Activated CD4-positive, alpha-beta T cell treated with anti-CD3 and anti-CD28 coated beads for 36 hours (primary cell): ENCODE measurements at places on chromosomes 5 and 9. TPM values are rescaled to one million over a fixed set of nuclear protein-coding genes. Genes with fewer than 3 reads are reported as not detected.

- H3K4me3 ChIP-seq, result no peak overlapping the region
- no peaks in the 10 kb centered on the region for H3K36me3 ChIP-seq
- H3K27ac ChIP-seq, result no peak overlapping the region
- no peaks in the 10 kb centered on the region for H3K4me1 ChIP-seq
- peaks cover 16% of the 10 kb centered on the region for H3K27me3 ChIP-seq
Observed at GRCh38 chr9:87386490-87387025, 111.1 kb upstream of the DAPK1 start.

CTSV gene
- total RNA-seq, result 0.74 TPM

DNA sequence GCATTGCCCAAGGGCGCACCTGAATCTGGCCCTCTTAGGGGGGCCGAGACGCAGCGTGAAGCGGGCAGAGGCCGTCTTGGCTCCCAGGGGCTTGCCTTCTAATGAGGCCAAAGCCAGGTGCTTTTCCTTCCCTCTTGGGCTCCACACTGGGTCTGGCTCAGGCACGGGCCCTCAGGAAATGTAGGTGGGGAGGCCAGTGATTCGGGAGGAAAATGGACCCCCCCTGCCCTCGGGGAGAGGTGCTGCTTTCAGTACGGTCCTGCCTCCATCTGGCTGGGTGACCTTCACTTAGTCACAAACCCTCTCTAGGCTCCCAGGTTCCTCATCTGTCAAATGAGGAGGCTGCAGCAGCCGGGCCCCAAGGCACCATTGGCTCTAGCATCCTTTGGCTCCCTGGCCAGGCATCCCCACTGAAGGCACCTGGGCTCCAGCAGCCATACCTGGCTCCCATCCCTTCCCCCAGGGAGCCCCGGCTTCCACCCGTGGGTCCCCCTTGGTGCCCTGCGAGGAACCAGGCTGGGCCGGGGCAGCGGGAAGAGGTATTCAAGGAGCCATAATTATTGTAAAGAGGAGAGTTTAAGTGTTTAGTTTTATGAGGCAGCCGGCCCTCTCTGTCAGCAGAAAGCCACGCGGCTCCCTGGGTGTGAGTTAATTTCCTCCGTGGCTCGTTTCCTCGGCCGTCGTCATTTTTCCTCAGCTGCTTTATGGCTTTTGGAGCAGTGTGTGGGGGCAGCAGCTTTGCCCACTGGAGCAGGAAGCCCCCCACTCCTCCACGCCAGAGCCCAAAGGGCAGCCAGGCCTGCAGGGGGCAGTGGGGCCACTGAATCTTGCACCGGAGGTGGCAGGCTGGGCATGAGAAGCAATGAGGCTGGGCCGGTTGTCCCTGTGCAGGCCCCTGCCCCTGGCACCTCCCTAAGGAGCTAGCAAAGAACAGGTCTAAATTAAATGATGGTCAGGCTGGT, 24.9 kb upstream of the UNC5A start:
- H3K27me3 ChIP-seq, result peaks cover 23% of the 10 kb centered on the region
- no peak for DNase-seq
- H3K4me1 ChIP-seq, result no peaks in the 10 kb centered on the region
- H3K27ac ChIP-seq, result no peak overlapping the region
- no peaks in the 10 kb centered on the region for H3K36me3 ChIP-seq

TEX48 gene
- total RNA-seq, result 0.75 TPM

DNA sequence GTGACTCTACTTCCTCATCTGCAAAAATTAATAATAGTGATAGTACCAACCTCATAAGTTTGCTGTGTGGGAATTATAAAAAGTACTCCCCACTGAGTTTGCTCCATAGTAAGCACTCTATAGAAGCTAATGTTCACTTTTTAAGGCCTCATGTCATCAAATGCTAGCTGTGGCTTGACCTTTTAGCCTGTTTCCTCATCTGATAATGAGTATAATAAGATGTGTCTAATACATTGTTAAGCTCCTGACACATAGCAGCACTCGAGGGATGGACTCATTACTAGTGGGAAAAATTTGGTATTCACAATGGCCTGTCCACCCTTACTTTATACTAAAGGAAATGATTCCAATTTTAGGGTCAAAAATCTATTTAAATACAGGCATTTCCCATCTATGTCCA, 26.1 kb upstream of the CAST start:
- DNase-seq, result no peak
- no peak overlapping the region for H3K4me3 ChIP-seq
- peaks cover 11% of the 10 kb centered on the region for H3K27me3 ChIP-seq
- no peaks in the 10 kb centered on the region for H3K36me3 ChIP-seq

- no peak overlapping the region for H3K4me3 ChIP-seq
- no peaks in the 10 kb centered on the region for H3K27me3 ChIP-seq
- no peak overlapping the region for H3K27ac ChIP-seq
- peaks cover 5% of the 10 kb centered on the region for H3K36me3 ChIP-seq
Observed at GRCh38 chr9:34396276-34397214, 19.8 kb upstream of the MYORG start.

- H3K27me3 ChIP-seq, result peaks cover 9% of the 10 kb centered on the region
Observed at GRCh38 chr9:107261106-107261505, 22.0 kb upstream of the RAD23B start.

- DNase-seq, result no peak
- H3K4me1 ChIP-seq, result no peaks in the 10 kb centered on the region
- no peaks in the 10 kb centered on the region for H3K27me3 ChIP-seq
- H3K36me3 ChIP-seq, result peaks cover 19% of the 10 kb centered on the region
Observed at GRCh38 chr5:79692596-79692995, 3.0 kb downstream of the CMYA5 start.

DNA sequence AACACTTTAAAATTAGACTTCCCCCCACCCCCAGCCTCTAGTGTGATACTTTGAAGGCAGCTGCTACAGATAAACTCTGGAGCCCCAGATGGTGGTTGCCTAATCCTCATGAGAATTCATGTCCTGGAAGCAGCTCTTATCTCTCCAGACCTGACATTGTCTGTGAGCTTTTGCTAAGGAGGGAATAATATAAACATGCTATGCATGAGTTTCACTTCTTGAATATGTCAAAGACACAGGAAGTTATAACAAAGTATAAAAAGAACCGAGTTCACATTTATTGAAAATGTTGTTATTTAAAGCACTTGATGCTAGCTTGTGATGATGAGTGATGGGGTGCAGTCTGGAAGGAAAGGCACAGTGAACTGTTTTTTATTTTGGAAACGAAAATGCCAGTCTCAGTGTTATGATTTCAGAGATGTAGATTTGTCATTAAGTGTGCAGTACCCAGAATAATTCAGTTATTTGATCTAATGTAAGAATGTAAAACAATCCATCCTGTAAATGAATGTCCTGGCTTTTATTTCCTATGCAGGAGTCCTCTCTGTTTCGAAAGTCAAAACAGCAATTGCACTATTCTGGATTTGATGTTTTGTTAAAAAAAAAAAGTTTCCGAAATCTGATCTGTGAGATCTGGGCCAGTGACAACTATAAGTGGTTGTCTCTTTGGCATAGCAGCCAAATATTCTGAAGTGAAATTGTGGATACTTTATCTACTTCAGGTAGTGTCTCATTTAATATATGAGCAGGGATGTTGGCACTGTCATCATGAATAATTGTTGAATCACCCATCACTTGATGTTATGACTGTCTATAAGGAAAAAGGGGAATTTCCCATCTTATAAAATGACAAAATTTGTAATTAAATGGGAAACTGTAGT, 77.0 kb downstream of the ZCCHC7 start:
- H3K27ac ChIP-seq, result peak overlapping the region; percentile 84
- peaks cover 68% of the 10 kb centered on the region for H3K4me1 ChIP-seq
- peaks cover 25% of the 10 kb centered on the region for H3K36me3 ChIP-seq
- DNase-seq, result no peak
- H3K4me3 ChIP-seq, result peak overlapping the region; percentile 42

DNA sequence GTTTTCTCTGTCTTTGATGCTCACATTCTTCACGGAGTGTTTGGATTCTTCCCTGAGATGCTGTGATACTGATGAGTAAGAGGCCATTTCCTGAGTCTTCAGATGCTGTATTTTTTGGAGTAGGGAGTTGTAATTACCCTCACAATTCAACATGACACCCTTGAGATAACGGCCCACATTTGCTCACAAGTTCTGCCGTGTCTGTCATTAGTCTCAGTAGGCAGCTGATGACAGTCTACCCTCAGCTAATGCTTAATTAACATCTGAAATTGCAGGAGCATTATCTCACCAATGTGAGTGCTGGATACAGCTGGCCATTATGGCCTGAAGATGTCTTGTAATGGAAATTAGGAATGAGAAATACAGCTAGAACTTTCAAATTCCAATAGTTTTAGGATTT, 307.1 kb upstream of the ADCY2 start:
- H3K27me3 ChIP-seq, result peaks cover 2% of the 10 kb centered on the region
- H3K27ac ChIP-seq, result no peak overlapping the region
- H3K4me3 ChIP-seq, result no peak overlapping the region
- no peak for DNase-seq

DNA sequence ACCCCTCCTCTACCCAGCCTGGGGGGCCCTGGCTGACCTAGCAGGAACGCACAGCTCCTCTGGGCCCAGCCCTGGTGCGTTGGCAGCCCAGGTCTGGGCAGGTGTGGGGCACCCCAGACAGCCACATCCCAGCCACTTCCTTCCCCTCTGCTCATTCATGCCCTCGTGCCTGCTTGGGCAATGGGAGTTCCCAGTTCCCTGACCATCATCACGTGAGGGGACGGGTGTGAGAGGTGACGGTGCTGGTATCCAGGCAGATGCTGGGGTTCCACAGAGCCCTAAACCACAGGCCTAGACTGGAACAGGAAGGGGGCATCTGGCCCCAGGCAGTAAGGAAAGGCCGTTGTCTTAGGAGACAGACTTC, 8.4 kb downstream of the RALGDS start:
- H3K27me3 ChIP-seq, result no peaks in the 10 kb centered on the region
- peaks cover 49% of the 10 kb centered on the region for H3K4me1 ChIP-seq
- peaks cover 26% of the 10 kb centered on the region for H3K36me3 ChIP-seq
- no peak overlapping the region for H3K27ac ChIP-seq
- no peak overlapping the region for H3K4me3 ChIP-seq
- DNase-seq, result peak; percentile 40

DNA sequence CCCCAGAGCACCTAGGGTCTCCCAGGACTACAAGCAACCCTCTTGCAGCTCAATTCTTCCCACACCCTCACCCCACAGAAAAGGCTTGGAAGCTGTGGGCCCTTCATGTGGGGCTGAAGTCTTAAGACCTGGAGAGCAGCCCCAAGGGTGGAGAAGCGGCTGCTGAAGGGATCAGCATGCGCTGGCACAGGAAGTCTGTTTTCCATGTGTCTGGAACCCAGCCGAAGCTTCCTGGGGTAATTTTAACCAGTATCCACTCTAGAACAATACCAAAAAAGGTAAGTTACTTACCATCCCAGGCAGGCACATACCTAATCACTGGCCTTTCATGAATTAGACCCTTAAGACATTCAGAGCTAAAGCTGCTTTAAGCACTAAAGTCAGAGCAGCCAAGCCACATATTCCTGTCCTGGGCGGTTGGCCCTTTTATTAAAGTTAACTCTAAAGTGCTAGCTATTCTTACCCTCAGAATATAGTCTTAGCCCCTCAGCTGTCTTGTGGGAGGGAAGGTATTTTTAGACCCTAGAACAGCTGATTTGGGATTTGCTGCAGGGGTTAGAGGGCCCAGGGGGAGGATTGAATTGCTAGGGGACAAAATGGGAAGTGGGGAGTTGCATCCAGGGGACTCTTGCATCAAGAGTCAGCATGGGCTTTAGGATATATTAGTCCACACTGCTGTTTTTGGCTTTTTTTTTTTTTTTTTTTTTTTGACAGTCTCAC, 6.9 kb downstream of the IL17B start:
- H3K27me3 ChIP-seq, result no peaks in the 10 kb centered on the region
- no peak overlapping the region for H3K27ac ChIP-seq
- peaks cover 11% of the 10 kb centered on the region for H3K36me3 ChIP-seq
- no peak for DNase-seq

SLCO4C1 gene
- 0.37 TPM for total RNA-seq

DNA sequence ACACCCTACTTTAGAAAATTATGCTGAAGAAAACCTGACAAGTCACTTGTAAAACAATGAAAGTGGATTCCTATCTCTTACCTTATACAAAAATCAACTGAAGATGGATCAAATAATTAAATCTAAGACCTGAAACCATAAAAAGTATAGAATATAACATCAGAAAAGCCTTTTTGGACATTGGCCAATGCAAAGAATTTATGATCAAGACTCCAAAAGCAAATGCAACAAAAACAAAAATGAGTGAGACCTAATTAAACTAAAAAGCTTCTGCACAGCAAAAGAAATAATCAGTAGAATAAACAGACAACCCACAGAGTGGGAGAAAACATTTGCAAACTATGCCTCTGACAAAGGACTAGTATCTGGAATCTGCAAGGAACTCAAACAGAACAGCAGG, 303.0 kb upstream of the CDH9 start:
- no peak overlapping the region for H3K27ac ChIP-seq
- no peak for DNase-seq
- no peak overlapping the region for H3K4me3 ChIP-seq
- no peaks in the 10 kb centered on the region for H3K36me3 ChIP-seq

C1QTNF2 gene
- not detected for total RNA-seq

MARCOL gene
- total RNA-seq, result not detected

IL6ST gene
- total RNA-seq, result 57.1 TPM

- H3K4me1 ChIP-seq, result no peaks in the 10 kb centered on the region
- no peaks in the 10 kb centered on the region for H3K27me3 ChIP-seq
- H3K27ac ChIP-seq, result no peak overlapping the region
Observed at GRCh38 chr5:14358536-14358935, 215.4 kb downstream of the TRIO start.

GRCh38 chr9:131613921-131614320, 68.6 kb downstream of the PRRT1B start:
- H3K27ac ChIP-seq, result no peak overlapping the region
- peaks cover 34% of the 10 kb centered on the region for H3K36me3 ChIP-seq
- H3K4me1 ChIP-seq, result no peaks in the 10 kb centered on the region
- H3K4me3 ChIP-seq, result no peak overlapping the region
- no peak for DNase-seq
- H3K27me3 ChIP-seq, result no peaks in the 10 kb centered on the region

GRCh38 chr9:112006361-112007020, 109.9 kb downstream of the UGCG start:
- H3K27me3 ChIP-seq, result peaks cover 19% of the 10 kb centered on the region
- H3K27ac ChIP-seq, result no peak overlapping the region
- no peak for DNase-seq
- no peak overlapping the region for H3K4me3 ChIP-seq
- H3K4me1 ChIP-seq, result peaks cover 46% of the 10 kb centered on the region
- no peaks in the 10 kb centered on the region for H3K36me3 ChIP-seq

GEMIN5 gene
- total RNA-seq, result 33.0 TPM

DNA sequence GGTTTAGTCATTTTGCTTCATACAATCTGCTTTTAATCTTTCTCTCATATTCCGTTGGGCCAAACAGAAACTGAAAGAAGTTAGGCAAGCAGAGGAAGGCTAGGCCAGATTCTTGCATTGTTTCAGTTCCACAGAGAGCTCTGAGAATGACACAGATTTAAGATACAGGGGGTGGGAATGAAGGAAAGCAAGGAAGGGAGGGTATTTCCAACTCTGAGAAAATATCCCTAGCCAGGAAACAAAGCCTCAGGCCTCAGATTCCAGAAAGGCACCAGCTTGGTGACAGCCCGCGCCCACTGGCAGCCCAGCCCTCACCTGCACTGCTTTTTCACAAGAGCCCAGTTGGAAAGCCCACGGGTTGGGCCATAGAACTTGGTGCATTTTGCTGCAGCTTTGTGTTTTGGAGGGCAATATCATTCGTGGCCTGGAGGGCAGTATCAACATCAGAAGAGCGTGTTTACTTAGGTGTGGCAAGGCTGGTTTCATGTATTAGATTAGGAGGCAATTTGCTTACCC, 63.5 kb downstream of the ENC1 start:
- peaks cover 47% of the 10 kb centered on the region for H3K4me1 ChIP-seq
- no peaks in the 10 kb centered on the region for H3K27me3 ChIP-seq
- H3K4me3 ChIP-seq, result no peak overlapping the region
